ENCODE measurements at places on chromosomes 1 and 21.

GRCh38 chr1:55321942-55322341, 106.8 kb upstream of the USP24 start:
- no peak for DNase-seq

GRCh38 chr21:43337901-43338655, 88.9 kb downstream of the SIK1 start:
- DNase-seq: no peak

DNA sequence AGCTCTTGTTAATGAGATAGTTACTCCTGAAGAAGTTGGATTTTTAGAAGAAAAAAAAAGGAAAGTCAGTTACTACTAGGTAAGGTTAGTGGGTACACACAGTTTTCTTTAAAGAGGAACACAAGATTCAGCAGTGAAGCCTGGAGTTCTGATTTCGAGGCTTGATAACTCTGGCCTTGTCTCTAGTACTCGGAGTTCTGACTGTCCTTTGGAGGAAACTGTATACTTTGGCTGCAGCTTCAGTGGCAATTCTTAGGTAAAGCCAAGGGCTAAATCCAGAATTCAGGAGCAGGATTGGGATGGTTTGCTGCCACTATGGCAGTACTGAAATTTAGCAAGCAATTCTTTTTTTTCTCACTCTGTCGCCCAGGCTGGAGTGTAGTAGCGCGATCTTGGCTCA, 9.2 kb downstream of the ACADM start:
- no peak for DNase-seq

GRCh38 chr1:160428655-160429054, 28.3 kb downstream of the VANGL2 start:
- DNase-seq: no peak

GRCh38 chr1:64685217-64685616, 59.7 kb upstream of the RAVER2 start:
- no peak for DNase-seq

DNA sequence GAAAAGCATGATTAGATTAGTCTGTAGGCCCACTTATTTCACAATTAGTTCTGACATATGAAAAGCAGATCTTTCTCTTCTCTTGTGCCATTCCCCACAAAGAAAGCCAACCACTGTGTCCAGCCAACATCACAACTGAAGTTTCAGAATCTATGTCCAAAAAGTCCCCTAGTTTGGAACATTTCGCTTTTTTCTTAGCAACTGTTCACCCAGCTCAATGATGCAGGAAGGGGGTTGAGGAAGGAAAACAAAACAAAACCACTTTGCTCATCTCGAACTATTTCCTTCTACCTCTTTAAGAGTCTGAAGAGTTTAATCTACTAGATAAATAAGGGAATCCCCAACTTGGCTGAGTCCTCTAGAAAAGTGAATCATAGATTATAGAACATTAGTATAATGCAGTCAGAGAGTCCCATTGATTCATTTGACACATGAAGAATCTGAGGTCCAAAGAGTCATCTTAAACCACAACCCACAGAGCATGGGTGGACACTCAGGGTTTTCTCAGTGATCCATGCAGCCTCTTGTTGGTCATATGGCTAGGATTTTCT, 159.3 kb upstream of the SGIP1 start:
- DNase-seq: peak; percentile 57

- DNase-seq: no peak
Observed at GRCh38 chr1:22506130-22506692, 54.6 kb downstream of the ZBTB40 start.

DNA sequence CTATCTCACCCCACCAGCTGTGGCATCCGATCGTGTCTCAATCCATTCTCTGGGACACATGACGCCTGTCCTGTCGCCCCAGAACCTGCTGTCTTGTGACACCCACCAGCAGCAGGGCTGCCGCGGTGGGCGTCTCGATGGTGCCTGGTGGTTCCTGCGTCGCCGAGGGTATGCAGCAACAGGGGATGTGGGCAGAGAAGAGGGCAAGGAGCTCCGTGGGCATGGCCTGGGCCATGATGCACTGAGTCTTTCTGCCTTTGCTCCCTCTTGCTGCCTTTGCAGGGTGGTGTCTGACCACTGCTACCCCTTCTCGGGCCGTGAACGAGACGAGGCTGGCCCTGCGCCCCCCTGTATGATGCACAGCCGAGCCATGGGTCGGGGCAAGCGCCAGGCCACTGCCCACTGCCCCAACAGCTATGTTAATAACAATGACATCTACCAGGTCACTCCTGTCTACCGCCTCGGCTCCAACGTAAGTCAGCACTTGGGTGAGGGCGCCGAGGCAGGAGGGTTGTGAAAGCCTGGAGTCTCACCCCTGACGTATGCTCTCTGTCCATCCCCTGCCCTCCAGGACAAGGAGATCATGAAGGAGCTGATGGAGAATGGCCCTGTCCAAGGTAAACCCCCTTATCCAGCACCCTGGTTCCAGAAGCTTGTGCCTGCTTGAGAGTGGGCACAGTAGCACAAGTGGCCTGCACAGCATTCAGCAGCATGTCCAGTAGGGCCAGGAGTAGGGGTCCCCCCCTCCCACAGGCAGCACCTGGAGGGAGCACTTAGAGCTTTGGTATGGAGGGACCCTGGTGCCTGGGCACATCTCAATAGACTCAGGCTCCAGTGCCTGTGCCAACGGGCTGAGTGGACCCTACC, 8.8 kb downstream of the TINAGL1 start:
- no peak for DNase-seq

GRCh38 chr1:11704194-11704529, 12.7 kb downstream of the DRAXIN start:
- no peak for DNase-seq

DNA sequence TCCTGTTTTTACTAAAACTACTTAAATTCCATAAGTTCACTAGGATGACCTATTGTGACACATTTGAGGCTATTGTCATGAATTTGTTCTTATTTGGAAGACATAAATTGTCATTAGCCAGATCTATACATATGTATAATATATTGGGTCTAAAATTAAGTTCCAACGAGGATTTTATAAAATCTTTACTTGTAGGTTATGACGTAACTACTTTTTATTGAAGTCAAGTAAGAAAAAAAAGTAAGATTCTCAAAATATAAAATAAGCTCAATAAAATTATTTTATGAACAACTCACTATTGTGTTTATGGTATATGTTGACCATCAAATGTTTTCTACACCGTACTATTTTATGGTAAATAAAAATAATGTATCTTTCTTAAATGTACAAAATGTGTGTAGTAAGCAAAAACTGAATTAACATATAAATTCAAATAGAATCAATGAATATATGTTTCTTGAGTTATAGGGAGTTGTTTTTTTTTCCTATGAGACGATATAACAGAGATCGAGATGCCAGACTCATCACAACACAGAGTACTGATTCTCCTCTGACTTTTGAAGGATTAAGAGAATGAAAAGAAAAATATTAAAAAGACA, 64.1 kb downstream of the NEGR1 start:
- no peak for DNase-seq

DNA sequence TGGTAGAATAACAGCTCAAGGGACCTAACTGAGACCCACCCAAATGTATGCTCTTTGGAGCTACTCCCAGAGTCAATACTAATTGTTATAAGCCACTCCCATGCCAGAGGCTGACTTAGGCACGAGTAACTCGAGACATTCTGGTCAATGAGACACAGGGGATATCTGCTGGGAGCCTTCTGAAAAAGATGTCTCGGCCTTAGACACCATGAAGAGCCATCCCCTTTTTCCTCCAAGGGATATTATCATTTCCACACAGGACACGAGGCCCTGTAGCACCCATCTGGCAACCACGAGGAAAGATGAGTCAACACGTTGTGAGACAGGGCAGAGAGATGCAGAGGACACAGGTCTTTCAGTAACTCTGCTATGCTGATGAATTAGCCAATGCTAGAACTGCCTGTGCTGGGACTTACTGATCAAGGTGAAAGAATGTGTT, 30.7 kb downstream of the ITPKB start:
- DNase-seq: peak; percentile 57

- no peak for DNase-seq
Observed at GRCh38 chr1:117812869-117813511, 116.4 kb downstream of the GDAP2 start.

DNA sequence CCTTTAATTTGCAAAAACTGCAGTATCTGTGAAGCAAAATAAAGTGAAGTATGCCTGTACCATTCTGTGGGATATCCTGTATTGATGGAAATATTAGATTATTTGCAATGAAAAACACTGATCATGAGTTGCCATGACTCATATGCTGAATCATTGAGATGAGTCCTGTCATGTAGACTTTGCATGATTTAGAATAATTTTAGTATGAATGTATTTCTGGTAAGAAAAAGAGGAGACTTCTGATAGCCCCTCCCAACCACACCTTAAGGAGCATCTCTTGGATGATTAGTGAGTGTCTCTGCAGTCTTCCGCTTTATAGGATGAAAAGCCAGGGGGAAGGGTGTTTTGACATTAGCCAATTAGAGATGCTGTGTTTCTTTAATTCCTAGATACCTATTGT, 55.2 kb upstream of the PTGS2 start:
- no peak for DNase-seq

DNA sequence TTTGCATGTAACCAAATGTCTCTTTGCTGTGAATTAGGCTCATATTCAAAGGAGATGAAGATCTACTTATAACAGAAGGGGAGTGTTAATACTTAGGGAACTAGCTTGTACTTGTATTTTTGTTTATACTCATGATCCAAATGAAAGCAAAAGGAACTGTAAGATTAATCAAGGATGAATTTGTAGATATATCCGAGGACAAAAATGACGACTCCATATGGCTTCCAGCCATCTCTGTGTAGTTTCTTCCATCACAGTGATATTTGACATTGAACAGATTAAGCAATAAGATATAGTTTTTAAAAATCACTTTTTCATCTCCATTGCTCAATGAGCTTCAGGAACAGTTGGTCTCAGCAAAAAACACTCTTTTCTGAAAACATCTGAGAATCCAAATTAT, 257.4 kb upstream of the CAMK1G start:
- no peak for DNase-seq

- no peak for DNase-seq
Observed at GRCh38 chr1:154775621-154776605, 94.2 kb downstream of the KCNN3 start.

- peak; percentile 69 for DNase-seq
Observed at GRCh38 chr1:153404768-153405167, 11.6 kb upstream of the S100A7A start.

DNA sequence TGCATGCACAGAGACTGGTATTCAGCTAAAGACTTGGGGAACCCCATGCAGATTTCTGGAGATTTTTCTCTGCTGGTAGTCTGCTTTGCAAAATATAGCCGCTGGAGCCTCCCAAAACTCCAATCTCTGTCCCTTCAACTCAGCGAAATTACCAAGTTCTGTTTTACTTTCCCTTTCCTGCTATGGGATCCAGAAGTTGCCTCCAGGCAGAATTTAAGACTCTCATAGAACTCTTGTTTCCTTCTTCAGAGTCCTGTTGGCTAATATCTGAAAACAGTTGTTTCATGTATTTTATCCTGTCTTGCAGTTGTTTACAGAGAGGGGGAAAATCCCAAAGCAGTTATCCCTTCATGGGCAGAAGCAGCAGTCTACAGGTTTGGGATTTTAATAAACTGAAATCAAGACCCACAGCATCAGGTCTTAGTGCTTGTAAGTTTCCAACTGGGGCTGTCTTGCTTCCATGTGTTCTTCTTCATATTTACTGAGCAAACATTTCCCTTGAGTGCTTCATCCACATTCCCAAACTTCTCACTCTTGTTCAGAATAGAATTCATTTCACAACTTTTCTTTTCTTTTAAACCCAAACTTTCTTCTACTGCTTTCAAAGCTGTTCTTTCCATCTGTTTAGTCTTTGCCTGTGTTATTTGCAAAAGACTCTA, 221.3 kb upstream of the DMRTA2 start:
- DNase-seq: no peak

DNA sequence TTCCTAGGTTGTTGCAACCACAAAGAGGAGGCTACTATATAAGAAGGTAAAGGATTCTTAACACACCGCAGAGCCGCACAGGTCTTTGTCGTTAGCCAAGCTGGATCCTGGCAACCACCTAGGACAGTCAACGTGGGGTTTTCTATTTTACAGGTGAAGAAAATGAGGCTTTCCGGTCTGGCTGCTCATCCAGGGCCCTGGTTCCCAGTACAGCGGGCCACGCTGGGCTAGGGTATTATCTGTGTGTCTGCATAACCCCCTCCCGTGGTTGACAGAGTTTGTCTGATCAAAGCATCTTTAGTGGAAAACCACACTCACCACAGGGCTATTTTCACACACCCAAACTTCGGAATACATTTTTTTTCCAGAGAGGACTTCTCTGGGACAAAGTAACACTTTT, 39.0 kb upstream of the PDE9A start:
- peak; percentile 55 for DNase-seq

All from stimulated activated CD4-positive, alpha-beta T cell treated with anti-CD3 and anti-CD28 coated beads, Interleukin-1b, Interleukin-23, amount 100 ng/mL, for 48 hours (primary cell).